Stimulated activated CD4-positive, alpha-beta T cell treated with anti-CD3 and anti-CD28 coated beads, Interleukin-2, amount 100 ng/mL, for 4 hours (primary cell): ENCODE measurements at places on chromosomes 6 and 20.

GRCh38 chr6:63355632-63356031, 35.8 kb upstream of the LGSN start:
- DNase-seq: no peak

GRCh38 chr20:40521962-40522361, 167.1 kb downstream of the MAFB start:
- no peak for DNase-seq

- DNase-seq: no peak
These were observed 94.0 kb downstream of the ADGRG6 start for GRCh38 chr6:142395768-142396231.

- no peak for DNase-seq
These were observed 7.9 kb upstream of the BHLHE23 start for GRCh38 chr20:63014710-63015109.

- DNase-seq: no peak
These were observed 1.8 kb downstream of the GJA1 start for GRCh38 chr6:121436960-121437850.

DNA sequence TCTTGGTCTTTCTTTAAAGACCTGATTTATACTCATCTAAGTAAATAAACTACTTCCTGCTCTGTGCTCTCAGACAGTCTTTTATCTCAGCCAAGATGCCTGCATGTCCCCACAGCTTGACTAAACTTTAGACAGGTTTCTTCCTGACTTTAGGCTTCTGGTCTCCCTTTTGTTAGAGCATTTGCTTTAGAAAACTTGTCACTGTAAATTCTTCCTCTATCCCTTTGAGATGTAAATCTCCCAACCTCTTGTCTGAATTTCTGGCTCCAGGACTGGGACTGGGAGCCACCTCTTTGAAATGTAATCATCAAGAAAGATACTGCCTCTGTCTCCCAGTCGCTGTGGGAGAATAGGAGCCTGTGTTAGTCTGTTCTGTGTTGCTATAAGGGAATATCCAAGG, 739.9 kb downstream of the C6orf118 start:
- DNase-seq: no peak

GRCh38 chr6:47651505-47651944, 46.9 kb upstream of the ADGRF4 start:
- DNase-seq: no peak

DNA sequence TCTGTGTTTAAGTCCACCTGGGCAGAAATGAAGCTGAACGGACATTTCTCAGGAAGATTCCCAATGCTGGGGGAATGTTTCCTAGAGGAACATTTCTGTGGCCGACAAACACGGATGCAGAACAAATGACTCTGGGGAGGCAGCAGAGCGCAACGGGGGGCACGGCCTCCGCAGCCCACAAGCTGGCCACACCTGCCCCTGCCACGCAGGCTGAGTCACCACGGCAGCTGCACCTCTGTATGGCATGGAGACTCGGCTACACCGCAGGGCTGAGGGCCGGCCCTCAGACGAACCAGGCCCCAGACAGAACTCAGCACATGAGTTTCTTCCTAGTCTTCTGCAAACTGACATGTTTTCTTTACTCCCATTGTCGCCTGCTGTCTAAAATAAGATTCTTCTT, 10.0 kb upstream of the PRR18 start:
- no peak for DNase-seq

DNA sequence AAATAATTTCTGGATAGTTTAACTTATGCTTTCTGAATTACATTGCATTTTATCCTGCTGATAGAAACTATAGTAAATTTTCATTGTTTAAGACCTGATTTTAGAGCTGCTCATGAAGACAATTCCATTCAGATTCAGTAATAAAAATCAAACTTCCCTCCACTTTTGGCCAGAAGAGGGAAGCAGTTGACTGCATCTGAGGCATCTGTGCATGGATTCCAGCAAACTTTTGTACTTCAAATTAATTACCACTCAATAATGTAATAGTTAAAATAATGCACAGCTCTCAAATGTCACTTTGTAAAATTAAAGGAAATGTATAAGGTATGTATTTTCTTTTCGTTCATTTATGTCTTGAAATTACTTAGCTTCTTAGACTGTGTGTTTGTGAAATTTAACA, 64.2 kb upstream of the SLC35B3 start:
- no peak for DNase-seq

DNA sequence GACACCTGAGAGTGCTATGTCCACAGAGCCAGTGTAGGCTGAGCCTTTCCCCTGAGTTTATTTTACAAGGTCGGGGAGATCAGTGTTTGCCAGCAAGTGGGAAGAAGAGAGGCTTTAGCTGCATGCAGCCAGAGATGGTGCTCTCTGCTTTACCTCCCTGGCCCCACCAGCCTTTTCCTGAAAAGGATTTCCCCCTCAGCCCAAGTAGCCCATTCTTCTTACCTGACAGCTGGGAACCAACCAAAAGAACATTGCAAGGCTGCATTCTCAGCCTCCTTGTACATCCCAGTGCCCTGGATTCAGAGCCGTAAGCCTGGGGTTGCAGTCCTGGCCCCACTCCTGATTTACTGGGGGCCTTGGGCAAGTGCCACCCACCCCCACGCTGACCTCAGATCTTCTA, 16.9 kb downstream of the SNPH start:
- DNase-seq: no peak

DNA sequence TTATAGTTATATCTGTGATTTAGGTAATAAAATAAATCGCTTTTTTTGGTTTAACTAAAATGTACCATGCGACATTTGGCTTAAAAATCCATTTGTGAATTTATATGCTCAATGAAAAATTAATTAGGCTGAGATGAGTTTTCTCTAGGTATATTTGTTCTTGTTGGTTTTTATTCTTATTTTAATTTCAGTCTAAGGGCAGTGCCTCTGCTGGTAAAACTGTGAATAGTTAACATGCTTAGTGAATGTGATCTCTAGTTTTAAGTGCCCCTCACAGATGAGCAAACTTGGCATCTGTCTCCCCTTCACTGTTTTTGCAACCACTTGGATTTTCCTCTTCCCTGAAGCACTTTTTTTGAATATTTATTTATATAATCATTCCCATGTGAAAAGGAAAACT, 822.7 kb downstream of the GRIK2 start:
- DNase-seq: no peak
